Pons (tissue), 1 donor: ENCODE measurements at places on chromosomes 16 and 17.

GRCh38 chr16:54436346-54436745 lies 149.8 kb upstream of the IRX3 start:
- no peak for DNase-seq

GRCh38 chr17:37133136-37133535 lies 184.4 kb downstream of the AATF start:
- no peak for DNase-seq

- peak; percentile 44 for DNase-seq
These were observed 624 bp downstream of the G6PC3 start for GRCh38 chr17:44071198-44071520.

GRCh38 chr16:75267631-75268264 lies 16.3 kb upstream of the BCAR1 start:
- peak; percentile 66 for DNase-seq

- no peak for DNase-seq
These were observed 53.6 kb downstream of the NUP88 start for GRCh38 chr17:5365831-5366230.

GRCh38 chr16:4984174-4984990 lies 26.3 kb downstream of the SEC14L5 start:
- no peak for DNase-seq

DNA sequence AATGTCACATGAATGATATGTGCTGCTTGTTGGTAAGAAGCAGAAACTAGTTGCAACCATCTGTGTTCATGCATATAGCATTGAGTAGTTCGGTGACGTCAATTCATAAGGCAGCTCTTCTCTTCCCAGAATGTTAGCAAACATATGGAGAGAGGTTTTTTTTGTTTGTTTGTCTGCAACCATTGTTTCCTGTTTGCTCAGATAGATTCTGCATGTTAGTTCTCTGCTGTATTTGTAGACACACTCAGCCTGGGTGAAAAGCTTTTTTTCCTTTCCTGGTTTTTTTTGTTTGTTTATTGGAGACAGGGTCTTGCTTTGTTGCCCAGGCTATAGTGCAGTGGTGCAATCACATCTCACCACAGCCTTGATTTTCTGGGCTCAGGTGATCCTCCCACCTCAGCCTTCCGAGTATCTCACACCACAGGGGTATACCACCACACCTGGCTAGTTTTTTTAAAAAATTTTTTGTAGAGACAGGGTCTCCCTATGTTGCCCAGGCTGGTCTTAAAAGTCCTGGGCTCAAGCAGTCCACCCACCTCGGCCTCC lies 16.7 kb downstream of the WSB1 start:
- DNase-seq, result no peak

DNA sequence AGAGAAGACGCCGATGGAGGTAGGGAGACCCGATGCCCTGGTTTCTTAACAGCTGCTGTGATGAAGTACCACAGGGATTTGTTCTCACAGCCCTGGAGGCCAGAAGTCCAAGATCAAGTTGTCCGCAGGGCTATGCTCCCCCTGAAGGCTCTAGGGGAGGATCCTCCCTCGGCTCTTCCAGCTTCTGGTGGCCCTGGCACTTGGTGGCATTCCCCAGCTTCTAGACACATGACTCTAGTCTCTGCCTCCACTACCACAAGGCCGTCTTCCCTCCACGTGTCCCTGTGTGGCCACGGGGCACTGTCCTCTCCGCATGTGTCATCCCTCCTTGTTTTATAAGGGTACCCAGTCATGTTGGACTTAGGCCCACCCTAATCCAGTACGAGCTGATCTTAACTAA lies 375.2 kb downstream of the SLC39A11 start:
- DNase-seq, result no peak

GRCh38 chr17:249236-249993 lies 68.0 kb upstream of the DOC2B start:
- no peak for DNase-seq

GRCh38 chr17:8031261-8031661 lies 7.6 kb upstream of the ALOX15B start:
- DNase-seq, result no peak

GRCh38 chr16:27579087-27579980 lies 29.4 kb downstream of the KATNIP start:
- DNase-seq, result no peak
